ENCODE measurements at places on chromosomes 16 and 17.

DNA sequence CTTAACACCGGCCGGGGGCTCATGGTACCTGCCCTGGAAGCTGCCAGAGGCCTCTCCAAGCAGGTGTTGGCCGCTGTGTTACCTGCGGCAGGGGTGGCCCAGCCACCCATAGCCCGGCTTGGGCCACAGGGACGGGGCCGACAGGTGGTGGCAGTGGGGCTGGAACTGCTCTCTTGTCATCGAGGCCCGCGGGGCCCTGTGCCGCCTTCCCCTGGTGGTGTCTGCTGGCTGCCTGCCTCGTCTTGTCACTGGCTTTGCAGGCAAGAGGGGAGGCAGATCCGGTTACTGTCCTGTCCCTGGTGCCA, 27.1 kb downstream of the GSE1 start:
- DNase-seq = no peak

DNA sequence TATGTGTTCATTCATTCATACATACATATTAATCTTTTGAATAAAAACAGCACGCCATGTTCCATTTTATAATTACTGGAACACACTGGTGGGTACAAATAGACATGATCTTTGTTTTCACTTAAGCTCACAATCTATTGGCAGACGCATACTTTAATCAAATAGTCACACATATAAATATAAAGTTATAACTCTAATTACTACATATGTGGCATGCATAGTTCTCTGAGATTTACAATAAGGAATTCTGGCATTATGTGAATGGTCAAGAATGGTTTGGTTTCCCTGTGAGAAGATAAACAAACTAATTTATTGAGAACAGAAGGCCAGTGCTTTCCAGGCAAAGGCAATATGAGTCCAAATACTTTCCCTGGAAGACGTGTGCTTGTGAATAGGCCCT, 576.2 kb downstream of the CDH8 start:
- no peak for DNase-seq

GRCh38 chr17:44533533-44534246, 23.6 kb upstream of the FZD2 start:
- peak; percentile 92 for DNase-seq

DNA sequence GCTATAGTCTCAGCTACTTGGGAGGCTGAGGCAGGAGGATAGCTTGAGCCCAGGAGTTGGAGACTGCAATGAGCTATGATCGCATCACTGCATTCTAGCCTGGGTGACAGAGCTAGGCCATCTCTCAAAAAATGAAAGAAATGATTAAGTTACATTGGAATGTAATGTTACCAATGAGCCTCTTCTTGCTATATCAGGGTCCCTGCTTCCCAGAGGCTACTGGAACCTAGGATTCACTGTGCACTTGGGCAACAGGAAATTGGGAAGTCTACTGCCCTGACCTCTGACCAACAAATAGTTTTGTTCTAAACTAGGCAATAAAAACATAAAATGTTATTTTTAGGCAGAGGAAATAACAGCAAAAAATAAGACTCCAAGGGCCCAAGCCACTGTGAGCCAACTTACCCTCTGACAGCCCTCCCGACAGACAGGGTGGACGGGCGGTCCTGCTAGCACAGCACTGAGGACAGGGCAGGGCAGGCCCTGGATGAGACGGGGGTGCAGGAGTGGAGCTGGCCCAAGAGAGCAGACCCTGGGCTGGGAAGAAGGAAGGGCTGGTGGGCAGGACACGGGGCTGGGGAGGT, 27.5 kb downstream of the NSMCE1 start:
- DNase-seq = peak; percentile 72

- no peak for DNase-seq
These were observed 19.4 kb downstream of the CYLD start for GRCh38 chr16:50761267-50761666.

DNA sequence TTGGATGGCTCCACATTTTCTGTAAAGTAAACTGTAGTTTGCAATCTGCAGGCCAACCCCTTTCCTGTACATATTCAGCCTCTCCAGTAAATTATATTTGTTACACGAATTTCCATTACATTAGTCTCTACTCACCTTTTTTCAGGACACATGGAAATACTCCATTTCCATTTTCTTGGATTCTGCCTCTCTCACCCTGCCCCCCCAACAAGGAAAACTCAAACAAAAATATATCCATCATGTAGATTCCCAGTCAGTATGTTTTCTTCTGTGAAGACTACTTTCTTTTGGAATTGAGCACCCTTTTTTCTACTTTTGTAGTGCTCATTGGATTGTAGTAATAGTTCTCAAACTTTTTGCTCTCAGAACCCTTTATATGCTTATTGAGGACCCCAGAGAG, 2.9 kb downstream of the PPM1D start:
- no peak for DNase-seq

DNA sequence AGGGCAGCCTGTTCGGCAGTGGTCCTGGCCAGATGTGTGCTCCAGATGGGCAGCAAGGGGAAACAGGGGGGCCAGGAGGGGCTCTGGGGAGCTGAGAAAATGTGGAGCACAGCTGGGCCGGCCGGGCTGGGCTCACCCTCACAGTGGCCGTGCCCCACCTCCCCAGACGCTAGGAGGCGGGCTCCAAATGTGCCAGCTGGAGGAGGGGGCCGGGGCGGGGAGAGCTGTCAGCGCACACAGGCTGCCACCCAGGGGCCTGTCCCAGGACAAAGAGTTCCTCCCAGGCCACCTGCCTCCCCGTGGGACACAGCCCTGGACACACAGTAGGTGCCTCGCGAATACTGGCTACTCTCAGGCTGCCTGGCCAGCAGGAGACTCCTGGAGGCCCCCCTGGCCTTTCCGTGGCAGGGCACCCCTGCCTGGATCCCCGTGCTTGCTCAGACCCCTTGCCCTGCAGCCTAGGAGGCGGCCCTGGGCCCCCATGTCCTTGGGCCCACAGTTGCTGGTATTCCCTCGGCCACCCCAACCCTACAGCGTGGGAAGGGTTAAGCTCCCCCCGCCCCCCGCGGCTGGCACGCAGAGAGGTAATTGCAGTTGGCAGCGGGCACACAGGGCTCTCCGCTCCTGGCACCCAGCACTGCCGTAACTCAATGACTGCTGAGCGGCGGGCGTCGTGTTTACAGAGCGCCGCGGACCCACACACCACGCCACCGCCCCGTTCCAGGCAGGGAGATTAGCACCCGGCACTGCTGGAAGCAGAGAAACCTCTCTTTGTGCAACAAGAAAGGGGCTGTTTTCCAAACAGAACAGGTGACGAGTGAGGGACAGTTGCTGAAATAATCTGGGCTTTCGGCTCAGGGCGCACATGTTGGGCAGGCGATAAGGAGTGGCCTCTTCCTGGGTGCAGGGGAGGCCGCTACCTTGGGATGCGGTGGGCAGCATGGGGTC, 32.2 kb downstream of the BAHCC1 start:
- DNase-seq = no peak

DNA sequence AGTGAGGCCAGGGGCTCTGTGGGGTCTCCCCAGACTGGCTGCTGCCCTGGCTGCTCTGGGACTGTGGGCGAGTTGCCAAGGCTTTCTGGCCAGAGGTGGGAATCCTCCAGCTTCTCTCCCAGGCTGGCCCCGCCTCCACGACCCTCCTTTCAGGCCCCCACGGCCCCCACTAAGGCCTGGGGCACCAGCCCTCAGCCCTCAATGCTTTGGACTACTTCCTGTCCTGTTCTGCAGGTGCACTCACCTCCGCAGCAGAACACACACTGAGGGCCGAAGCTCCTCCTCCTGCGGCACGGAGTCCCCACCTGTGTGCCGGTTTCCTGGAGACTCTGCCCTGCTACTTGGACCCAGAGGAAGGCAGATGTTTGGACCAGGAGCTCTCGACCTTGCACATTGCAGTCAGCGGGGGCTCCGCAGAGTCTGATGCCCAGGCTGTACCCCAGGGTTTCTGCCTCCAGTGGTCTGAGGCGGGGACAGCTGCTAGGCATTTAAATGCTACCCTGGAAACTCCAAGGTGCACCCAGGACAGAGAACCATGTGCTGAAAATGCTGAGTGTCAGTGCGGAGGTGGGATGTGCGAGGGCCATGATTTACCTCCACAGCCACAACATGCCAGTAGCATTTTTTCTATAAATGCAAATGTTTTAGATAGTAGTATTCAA, 223.8 kb downstream of the IRF8 start:
- no peak for DNase-seq

DNA sequence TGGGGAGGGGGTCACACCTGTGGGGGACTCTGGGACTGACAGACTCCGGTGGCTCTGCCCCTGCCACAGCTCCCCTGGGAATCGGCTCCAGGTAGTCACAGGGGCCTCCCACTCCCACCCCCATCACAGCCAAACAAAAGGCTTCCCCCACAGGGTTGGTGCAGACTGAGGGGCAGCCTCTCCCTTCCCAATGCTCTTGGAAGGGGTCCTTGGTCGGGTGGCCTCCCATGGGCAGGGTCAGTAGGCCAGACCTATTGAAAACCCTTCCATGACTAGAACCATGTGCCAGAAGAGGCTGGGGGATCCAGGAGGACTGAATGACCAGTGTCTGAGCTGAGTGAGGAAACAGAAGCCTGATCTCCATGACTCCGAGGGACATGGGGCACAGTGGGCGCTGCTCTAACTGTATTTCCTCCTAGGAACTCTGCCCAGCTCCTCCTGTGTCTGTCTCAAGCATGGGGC, 28.6 kb downstream of the TK2 start:
- DNase-seq = no peak

GRCh38 chr16:24841291-24841690, 4.5 kb upstream of the SLC5A11 start:
- no peak for DNase-seq

GRCh38 chr16:10240854-10241613, 58.8 kb upstream of the GRIN2A start:
- DNase-seq = no peak

GRCh38 chr17:76727745-76728456, 1.3 kb downstream of the METTL23 start:
- DNase-seq = no peak

- no peak for DNase-seq
These were observed 8.5 kb upstream of the HOXB9 start for GRCh38 chr17:48634493-48635208.

GRCh38 chr17:50466371-50467113, 2.1 kb downstream of the CHAD start:
- DNase-seq = no peak

- no peak for DNase-seq
These were observed 46.2 kb downstream of the MYH3 start for GRCh38 chr17:10610884-10611283.

DNA sequence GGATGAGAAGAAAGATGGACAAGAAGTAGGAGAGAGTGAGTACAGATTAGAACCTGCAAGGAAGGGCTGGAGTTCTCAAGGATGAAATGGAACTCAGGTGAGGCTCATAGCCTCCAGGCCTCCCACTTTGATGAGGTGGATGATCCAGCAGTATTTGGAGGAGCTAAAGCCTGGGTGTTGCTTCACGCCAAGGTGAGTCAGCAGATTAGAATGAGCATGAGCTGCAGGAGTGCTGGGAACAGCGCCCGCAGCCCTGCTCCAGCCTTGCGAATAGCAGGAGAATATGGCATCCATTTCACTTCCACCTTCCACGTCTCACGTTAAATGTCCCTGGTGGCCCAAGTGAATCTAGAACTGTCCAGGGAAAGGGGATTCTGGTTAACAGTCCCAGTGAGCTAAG, 94.4 kb upstream of the CPHXL start:
- DNase-seq = no peak

DNA sequence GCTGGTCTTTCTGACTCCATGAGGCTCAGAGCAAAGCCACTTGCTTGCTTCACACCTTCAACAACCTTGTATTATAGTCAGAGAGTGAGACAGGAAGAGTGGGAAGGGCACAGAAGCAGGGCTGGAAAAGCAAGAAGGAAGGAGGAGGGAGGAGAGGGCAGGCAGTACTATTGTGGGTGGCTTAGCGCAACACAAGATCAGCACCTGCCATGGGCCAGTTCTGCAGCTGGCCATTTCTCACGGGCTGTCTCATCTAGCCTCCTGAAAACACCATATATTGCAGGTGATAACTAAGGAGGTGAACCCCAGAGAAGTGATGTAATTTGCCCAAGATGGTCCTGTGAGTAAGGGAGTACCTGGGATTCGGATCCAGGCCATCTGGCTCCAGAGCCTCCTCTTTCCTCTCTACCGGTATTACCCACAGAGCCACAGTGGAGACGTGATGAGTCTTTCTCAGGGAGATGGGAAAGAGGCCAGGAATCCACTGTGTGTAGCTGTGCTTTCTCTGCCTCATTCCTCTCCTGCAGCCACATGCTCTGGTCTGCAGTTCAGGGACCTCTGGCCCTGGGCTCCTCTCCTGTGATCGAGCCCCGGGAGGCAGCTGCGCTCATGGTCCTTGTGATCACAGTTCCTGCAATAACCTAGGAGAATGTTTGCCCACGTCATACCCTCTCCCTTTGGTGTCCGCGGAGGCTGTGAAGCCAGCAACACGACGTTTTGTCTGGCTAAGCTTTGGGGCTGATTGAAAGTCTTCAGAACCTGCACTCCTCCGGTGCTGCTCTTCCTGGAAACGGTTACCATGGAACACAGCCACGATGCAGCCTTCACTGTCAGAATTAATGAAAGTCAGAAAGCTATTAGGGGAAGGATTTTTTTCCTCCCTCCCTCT, 178.1 kb upstream of the CCL2 start:
- no peak for DNase-seq

- no peak for DNase-seq
These were observed 97.2 kb downstream of the RAP1GAP2 start for GRCh38 chr17:2893422-2893914.

GRCh38 chr16:12311877-12312276, 335.3 kb downstream of the SNX29 start:
- no peak for DNase-seq

DNA sequence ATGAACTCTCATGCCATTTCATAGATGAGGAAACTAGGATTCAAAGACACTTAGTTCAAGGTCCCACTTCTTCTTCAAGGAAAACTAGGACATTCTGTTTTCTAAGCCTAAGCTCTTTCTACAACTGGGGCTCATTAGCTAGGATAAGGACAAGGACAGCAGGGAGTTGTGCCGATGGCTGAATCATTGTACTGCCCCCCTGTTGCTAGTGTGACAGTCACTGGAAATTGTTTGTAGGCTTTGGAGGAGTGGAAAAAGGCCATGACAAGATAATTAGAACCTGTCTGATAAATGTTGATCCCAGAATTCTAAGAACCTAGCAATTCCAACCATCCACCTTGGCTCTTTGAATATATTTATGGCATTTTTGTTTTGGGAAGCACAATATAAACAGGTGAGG, 445.7 kb downstream of the CDH8 start:
- DNase-seq = no peak

DNA sequence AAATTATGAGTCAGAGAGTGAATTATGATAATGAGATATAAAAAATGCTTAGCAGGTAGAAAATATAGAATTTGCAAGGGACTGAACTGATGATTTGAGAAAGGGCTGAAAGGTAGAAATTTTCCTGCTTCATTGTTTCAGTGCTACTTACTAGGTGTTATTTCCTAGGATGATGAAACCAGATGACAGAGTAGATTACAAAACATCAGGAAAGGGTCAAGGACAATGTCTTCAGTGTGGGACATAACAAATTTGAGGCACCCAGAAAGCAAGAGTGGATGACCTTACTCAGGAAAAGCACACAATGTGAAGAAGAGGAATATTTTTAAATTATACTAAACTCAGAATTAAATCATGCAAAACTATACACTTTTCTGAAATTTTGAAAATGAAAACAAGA, 102.1 kb downstream of the SHCBP1 start:
- no peak for DNase-seq
